Eye (tissue), 1 donor: ENCODE measurements at places on chromosomes 5 and 9.

- DNase-seq = peak; percentile 74
Measured at GRCh38 chr5:141521244-141521781, 32.4 kb downstream of the PCDHGC5 start.

- peak; percentile 79 for DNase-seq
Measured at GRCh38 chr9:99171225-99172123, 50.3 kb downstream of the ALG2 start.

DNA sequence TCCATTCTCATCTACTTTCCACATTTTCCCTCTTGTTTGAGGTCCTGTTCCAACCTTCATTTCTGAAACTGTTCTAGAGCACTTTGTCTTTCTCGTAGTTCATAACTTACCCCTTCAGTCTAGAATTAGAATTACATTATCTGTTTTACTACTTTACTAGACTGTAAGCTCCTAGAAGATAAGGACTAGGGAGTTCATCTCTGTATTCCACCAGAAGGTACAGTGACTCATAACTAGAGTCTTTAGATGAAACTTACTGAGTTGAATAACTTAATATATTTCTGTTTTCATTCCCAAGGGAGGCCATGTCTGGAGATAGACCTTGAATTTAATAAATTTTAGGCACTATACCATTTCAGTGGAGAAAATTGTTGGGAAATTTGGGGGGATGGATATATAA, 38.7 kb downstream of the G3BP1 start:
- DNase-seq = no peak

DNA sequence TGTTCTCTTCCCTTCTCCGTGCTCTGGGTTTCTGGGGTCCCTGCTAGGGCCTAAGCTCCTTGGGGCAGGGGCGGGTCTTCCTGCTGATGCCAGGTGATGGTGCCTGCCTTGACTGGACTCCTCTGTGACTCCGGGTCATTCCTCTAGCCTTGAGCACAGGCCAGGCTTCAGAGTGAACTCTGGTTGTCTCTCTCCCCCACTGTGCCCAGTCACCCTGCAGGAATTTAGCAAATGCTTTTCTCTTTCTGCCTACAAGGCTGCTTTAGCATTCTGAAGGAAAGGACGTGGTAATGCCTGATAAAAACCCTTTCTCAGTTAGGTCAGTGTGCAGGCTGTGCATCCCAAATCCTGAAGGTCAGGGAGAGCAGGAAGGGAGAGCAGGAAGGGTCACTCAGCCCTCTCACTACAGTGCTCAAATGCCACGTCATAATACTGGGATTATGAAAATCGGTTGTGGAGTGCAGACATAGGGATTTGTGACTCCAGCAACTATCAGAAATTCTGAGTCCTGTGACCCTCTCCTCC, 2.7 kb downstream of the CXCL14 start:
- no peak for DNase-seq

DNA sequence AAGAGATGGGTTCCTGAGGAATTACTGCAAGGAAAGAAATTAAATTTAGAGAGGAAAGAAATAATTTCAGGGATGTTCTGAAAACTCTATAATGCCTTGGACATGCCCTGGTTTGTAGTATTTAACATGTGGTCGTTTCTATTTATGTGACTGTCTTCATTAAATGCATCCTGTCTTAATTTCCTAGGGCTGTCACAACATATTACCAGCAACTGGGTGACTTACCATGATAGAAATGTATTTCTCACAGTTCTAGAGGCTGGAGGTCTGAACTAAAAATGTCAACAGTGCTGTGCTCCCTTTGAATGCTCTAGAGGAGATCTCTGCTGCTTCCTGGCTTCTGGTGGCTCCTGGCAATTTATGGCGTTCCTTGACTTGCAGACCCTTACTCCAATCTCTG, 287.7 kb downstream of the FBXL7 start:
- peak; percentile 69 for DNase-seq

DNA sequence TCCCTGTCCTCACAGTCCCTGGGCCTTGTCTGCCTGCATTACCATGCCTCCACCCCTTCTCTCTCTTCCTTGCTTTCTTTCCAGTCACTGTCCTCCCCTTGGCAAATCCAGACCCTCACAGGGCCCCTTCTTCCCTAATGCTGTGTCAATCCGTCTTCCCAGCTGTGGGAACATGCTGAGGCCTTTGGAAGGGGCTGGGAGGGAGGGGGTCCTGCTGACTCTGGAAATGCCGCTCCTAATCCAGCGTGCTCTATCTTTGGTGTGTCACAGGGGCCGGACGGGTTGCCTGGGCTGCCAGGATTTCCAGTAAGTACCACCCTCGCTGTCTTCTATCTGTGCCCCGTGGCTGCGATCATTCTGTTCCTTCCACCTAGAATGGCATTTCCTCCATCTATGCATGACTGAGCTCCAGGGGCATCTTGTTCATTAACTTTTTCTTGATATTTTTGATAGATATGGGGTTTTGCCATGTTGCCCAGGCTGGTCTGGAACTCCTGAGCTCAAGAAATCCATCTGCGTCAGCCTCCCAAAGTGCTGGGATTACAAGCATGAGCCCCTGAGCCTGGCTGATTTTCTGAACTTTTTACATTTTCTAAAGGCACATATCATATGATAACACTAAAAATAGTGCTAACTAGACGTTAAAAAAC, 64.5 kb upstream of the TGFBR1 start:
- peak; percentile 34 for DNase-seq

DNA sequence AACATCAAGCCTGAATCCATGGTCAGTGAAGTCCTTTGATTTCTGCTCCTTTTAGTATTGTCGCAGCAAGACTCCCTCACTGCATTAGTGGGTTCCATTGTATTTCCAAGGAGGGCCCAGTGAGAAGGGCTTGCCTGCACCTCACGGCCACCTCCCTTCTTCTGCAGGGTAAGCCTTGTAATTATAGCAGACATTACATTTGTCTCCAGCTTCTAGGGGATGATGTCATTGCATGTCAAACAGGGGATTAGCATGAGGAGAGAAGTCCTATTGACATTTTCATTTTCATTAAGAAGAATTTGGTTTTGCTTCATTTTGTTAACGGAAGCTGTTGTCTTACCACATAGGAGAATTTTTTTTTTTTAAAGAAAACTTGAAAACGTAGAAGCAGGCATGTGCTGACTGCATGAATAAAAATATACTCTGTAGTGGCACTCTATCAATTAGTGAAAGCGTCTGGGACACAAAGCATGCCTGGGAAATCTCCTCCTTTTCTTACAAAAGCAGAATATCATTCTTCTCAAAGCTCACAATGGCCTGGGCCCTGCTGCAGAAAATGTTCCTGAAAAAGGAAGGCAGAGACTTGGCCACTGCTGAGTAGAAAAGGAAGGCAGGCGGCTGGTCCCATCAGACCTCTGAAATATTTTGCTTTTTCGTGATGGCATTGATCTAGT, 27.1 kb downstream of the MAP1B start:
- peak; percentile 49 for DNase-seq

GRCh38 chr5:58891086-58891970, 308.5 kb downstream of the RAB3C start:
- DNase-seq = peak; percentile 94

DNA sequence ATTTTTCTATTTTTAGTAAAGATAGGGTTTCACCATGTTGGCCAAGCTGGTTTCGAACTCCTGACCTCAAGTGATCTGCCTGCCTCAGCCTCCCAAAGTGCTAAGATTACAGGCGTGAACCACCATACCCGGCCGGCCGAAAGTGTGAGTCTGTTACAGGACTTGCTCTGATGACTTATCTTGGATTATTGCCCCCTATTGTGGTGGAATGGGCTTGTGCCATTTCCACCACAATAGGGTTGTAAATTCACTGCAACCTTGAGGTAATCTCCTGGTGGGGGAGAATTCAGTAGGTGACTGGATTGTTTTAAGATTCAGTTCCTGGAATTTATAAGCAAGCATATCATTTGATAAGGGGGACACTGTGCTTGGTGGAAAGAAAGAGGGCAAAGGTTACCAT, 15.0 kb upstream of the HMGCR start:
- no peak for DNase-seq

GRCh38 chr9:76366275-76366674, 28.0 kb downstream of the RFK start:
- DNase-seq = no peak

DNA sequence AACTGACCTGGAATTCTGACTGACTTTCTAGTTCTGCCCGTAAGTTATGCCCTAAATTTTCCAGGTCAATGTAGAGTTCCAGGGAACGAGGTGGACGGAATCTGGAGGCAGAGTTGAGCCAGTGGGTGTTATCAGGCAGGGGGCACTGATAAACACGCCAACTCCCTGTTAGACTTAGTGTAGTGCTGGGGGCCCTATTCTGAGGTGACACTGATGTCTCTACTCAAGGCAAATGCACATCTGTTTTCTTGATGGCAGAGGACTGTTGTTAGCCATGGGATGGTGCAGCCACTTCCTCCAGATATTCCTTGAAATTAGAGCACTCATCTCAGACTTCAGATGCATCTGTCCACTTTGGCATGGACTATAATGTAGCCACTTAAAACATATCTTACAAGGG, 83.5 kb downstream of the C9orf152 start:
- DNase-seq = no peak

GRCh38 chr9:91103931-91104330, 257.8 kb downstream of the AUH start:
- no peak for DNase-seq

GRCh38 chr9:136550439-136551289, 4.8 kb upstream of the NOTCH1 start:
- no peak for DNase-seq

- no peak for DNase-seq
Measured at GRCh38 chr9:37775216-37775919, 9.5 kb downstream of the EXOSC3 start.

DNA sequence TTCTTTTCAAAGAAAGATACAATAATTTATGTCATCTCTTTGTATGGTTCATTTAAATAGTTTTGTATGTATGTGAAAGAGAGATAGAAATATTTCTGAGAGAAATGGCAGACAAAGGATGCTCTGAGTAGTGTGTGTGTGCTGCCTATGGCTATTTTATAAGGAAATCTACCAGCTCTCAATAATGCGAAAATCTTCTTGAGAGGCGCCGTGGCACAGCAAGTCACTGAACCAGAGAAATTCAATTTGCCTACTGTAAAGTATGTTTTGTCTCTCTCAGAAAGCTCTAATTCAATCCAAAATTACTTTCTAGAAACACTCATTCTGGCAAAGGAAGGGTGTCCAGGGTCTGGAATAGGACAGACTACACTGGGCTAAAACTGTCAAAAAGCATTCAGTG, 1981.1 kb downstream of the EFNA5 start:
- peak; percentile 10 for DNase-seq

DNA sequence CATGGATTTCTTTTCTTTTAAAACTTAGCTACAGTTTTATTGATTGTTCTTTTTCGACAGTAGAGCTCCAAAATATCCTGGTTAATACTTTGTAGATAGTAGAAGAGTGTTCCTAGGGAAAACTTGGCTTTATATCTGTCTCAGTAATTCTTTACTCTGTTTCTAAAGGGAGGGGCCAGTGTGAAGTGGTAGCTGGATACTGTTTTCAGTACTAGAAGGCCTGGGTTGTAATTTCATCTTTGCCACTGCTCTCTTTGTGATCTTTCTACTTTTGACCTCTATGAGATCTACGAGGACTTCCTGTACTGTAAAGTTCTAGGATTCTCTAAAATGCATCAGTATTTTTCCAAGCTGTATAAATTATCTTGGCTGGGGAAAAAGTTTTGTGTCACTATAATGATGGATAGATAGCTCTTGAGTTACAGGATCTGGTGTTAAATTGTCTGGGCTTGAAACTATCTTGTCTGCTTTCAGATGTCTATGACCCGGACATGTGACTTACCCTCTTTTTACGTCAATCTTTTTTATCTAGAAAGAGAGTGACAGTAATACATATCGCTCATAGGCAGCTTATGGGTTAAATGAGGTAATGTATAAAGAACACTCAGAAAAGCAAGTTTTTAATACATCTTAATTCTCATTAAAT, 53.6 kb downstream of the PRR16 start:
- no peak for DNase-seq

DNA sequence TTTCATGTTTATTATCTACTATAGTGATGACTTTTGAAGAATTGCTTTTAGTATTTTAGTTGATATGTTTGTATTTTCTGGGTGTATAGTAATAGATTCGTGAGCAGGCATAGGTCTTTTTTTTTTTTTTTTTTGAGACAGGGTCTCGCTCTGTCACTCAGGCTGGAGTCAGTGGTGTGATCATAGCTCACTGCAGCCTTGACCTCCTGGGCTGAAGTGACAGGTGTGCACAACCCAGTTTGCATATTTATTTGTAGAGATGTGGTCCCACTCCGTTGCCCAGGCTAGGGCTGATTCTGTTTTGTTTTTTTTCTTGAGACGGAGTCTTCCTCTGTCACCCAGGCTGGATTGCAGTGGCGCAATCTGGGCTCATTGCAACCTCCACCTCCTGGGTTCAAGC, 11.9 kb downstream of the ERBIN start:
- DNase-seq = no peak

DNA sequence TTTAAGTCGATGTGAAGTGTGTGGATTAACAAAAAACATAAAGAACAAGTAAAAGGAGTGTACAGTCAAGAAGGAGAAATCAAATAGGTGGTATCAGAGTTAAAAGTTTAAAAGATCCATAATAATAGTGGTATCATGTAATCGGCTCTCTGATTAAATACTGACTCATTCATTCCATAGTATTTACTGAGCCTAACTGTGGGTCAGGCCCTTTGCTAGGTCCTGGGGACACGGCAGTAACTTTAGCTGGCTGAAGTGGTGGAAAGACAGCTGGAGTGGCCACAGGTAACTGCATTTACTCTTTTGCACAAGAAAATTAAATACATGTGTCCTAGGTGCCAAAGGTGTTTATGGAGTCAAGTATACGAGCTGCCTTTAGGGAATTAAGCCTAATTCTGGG, 124.0 kb downstream of the GNAQ start:
- no peak for DNase-seq

DNA sequence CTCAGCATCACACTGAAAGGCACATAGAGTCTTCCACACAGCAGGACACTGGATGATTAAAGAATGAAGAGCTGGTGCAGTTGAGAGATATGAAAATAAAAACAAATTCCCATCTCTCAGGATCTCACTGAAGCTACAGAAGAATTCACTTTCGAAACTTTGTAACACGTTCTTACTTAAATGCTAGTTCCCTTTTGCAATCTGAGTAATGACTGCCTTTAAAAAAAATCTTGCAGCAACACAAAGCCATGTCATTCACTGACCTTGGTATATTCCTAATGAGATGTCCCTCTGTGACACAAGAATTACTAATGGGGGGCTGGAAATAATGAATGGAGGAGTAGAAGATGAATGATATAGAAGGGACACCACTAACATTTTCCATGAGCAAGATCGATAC, 201.8 kb downstream of the GLIS3 start:
- no peak for DNase-seq

- DNase-seq = peak; percentile 9
Measured at GRCh38 chr5:1343931-1344901, 683 bp downstream of the CLPTM1L start.

- no peak for DNase-seq
Measured at GRCh38 chr5:131022811-131023497, 142.1 kb downstream of the HINT1 start.

DNA sequence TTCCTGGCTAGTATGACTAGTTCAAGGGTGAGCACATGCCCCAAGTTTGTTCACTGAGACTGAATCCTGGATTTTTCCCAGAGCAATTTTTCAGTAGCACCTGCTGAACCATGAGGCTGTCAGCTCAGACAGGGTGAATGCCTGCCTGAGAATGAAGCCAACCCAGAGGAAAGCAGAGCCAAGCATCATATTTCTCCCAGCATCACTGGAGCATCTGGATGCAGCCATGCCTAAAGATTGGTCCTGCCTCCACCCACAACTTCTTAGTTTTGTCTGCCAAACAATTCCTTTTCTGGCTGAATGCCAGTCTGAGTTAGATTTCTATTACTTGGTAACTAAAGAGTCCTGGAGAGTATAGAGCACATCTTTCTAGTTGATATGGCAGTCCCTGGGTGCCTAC, 343.6 kb downstream of the CSNK1G3 start:
- DNase-seq = peak; percentile 53
